Ascending aorta (tissue), 2 donors: ENCODE measurements at places on chromosomes 13 and 19. TPM values are rescaled to one million over a fixed set of nuclear protein-coding genes. Genes with fewer than 3 reads are reported as not detected.

Gene GRK1
- total RNA-seq: not detected

Gene CNN2
- total RNA-seq: 79.1 TPM

Gene ZNF486
- total RNA-seq: 1.1 TPM

Gene ZNF528
- total RNA-seq: 4.0 TPM

Gene ZNF723
- total RNA-seq: not detected

Gene PLK5
- not detected for total RNA-seq
